ENCODE measurements at places on chromosomes 7 and 10.

- DNase-seq, result no peak
Observed at GRCh38 chr7:69452797-69453196, 145.5 kb upstream of the AUTS2 start.

DNA sequence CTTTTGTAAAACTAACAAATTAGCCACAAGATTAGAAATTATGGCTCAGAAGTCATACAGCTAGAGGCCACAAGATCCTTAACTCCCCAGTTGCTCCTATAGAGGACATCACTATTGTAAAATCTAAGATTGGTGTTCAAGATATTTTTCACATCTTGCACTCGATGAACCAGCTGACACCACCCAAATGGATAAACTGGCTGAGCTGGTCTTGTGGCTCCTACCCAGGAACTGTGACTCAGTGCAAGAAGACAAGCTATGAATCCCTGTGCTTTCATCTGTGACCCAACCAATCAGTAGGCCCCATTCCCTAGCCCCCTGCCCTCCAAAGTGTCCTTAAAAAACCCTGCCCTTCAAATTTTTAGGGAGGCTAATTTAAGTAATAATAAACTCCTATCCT is 27.9 kb upstream of the R3HCC1L start:
- DNase-seq, result no peak

- no peak for DNase-seq
Observed at GRCh38 chr10:8463853-8464252, 409.4 kb downstream of the GATA3 start.

- DNase-seq, result no peak
Observed at GRCh38 chr10:19777806-19778205, 38.4 kb upstream of the PLXDC2 start.

DNA sequence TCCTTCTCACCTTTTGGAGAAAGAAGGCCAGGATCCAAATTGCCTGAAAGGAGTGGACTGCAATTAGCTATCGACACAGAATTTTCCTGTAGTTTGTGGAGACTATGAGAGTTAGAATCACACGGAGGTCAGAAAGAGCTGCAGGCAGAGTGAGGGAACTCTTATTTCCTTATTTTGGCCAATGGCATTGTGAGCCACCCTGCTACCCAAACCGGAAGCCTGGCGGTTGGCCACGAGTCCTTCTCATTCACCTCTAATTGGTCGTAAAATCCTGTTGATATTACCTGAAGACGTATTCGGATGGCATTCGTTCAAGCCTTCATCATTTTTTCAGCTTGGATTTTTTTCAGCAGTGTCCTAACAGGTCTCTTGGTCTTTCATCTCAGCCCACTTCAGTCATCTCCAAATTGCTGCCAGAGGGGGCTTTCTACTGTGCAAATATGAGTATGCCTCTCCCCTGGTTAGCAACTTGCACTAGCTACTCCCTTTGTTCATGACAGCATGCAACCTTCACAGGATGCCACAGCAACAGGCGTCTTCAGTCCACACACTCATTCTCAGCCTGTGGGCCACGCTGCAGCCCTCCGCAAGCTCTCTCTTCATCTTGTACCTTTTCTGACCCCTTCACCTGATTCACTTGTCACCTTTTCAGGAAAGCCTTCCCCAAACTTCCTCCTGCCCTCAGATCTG is 66.9 kb downstream of the GATA3 start:
- DNase-seq, result no peak
